Endodermal cell (in vitro differentiated cells): ENCODE measurements at places on chromosomes 11 and 22.

DNA sequence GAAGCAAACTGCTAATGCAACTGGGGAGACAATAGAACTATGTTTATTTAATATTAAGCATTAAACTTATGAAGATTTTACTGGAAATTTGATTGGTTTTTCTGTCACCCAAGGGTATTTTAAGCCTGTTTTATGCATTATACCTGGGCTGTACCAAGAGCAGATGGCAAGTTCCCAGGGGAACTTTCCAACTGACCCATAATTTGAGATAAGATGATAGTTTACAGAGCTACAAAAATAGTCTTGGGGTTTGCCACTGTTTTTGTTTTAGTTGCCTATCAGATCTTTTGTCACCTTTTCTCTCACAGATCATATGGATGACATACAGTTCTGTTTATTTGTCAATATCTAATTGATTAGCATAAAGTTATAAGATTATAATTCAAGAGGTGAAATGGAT, 43.9 kb downstream of the PDE3B start:
- no peaks in the 10 kb centered on the region for H3K27me3 ChIP-seq
- H3K4me3 ChIP-seq = no peak overlapping the region
- no peak overlapping the region for H3K27ac ChIP-seq
- DNase-seq = no peak

GRCh38 chr11:115505175-115505574, 960 bp upstream of the CADM1 start:
- peaks cover 12% of the 10 kb centered on the region for H3K4me1 ChIP-seq
- peaks cover 63% of the 10 kb centered on the region for H3K27me3 ChIP-seq
- peak overlapping the region; percentile 88 for H3K27ac ChIP-seq
- peak overlapping the region; percentile 98 for H3K4me3 ChIP-seq
- no peak for DNase-seq

DNA sequence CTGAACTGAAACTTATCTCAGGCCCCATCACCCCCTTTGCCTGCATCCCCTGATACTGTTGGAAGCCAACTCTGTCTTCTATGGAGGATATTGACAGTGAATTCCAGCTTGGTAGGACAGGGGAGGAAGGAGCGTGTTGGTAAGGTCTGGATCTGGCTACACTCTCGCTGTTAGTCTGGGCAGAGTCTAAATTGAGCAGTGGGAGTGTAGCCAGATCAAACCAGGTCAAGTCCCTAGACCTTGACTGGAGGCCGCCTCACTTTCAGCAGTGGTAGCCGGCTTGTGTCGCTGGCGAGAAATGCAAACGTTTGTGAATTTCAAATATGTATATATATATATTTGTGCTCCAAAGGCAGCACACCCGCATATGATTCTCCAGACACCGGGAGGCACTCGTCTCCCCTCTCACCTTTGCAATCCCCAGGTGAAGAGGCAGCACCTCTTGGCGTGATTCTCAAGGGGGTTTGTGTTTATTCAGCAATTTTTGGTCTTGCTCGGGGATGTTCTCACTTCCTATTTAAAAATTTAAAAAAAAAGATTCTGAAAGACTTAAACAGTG, 26.7 kb downstream of the DHCR7 start:
- no peak overlapping the region for H3K4me3 ChIP-seq
- no peaks in the 10 kb centered on the region for H3K36me3 ChIP-seq
- no peaks in the 10 kb centered on the region for H3K27me3 ChIP-seq
- no peak for DNase-seq
- H3K27ac ChIP-seq = no peak overlapping the region

DNA sequence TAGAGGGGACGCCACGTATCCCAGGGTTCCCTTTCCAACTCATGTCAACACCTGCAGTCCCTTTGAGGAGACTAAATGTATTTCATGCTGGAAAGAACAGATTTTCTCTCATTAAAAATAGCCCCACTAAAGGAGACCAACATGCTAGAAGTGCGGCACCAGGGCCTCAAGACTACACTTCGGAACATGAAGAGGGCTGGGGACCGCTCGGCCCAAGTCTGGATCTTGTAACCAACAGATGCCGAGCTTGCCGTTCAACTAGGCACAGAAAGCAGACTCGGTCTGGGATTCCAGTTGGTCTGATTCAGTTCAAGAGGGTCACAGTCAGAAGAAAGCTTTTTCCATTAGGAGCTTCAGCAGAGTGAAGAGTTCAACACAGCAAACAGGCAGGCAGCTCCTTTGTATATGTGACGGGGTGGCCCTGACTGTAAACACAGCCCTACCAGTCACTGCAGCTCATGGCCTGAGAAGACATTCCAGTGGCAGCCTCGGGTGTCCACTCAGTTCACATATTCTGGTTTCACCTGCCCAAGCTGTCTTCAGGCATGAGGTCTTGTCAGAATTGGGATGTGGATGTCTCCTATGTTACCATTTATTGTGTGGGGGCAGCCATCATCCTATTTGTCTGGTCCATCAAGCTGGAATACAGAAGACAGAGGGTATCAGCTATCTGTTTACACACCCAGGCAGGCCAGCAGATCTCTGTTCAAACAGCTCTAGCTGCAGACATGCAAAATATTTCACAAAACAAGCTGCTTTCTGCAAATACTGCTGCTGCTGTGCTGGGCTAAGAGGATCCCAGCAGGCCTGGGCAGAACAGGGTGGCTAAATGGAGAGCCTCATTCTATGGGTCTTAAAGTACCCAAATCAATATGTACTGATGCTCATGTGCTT, 8.8 kb downstream of the RIC8A start:
- H3K36me3 ChIP-seq = peaks cover 47% of the 10 kb centered on the region
- DNase-seq = peak; percentile 34
- H3K4me1 ChIP-seq = no peaks in the 10 kb centered on the region
- H3K4me3 ChIP-seq = no peak overlapping the region
- H3K27ac ChIP-seq = no peak overlapping the region

GRCh38 chr11:127789927-127790326, 789.4 kb upstream of the KIRREL3 start:
- H3K4me1 ChIP-seq = peaks cover 6% of the 10 kb centered on the region
- H3K36me3 ChIP-seq = no peaks in the 10 kb centered on the region
- no peak overlapping the region for H3K4me3 ChIP-seq
- DNase-seq = peak; percentile 81

DNA sequence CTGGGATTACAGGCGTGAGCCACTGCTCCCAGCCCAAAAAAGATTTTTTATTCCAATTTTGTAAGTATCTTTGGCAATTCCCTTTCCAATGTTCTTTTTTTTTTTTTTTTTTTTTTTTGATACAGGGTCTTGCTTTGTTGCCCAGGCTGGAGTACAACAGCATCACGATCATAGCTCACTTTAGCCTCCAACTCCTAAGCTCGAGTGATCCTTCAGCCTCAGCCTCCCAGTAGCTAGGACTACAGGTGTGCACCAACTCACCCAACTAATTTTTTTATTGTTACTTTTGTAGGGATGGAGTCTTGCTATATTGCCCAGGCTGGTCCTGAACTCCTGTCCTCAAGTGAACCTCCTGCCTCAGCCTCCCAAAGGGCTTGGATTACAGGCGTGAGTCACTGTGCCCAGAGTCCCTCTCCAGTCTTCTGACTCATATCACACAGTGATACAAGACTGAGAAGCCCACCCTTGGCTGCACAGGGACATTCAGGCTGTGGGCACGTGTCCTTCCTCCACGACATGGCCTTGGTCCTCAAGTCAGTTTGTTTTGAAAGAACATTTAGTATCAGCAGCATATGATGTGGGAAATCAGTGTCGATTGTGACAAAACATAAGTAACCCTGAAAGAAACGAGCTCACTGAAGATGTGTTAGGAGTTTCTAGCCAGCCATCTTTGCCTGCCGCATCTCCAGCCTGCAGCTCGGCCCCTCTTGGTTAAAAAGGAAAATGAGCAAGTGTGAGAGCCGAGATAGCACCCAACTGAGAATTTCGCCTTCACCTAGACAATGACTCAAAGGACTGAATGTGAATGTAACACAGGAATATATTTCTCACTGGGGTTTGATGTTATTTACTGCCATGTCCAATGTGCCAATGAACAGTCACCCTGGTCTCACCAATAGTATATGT, 175.5 kb downstream of the MN1 start:
- peaks cover 11% of the 10 kb centered on the region for H3K4me1 ChIP-seq
- DNase-seq = no peak

- H3K4me1 ChIP-seq = no peaks in the 10 kb centered on the region
- DNase-seq = no peak
- no peak overlapping the region for H3K4me3 ChIP-seq
- H3K27me3 ChIP-seq = peaks cover 54% of the 10 kb centered on the region
- H3K36me3 ChIP-seq = no peaks in the 10 kb centered on the region
These were observed 2.2 kb downstream of the NEFH start for GRCh38 chr22:29482253-29482652.

DNA sequence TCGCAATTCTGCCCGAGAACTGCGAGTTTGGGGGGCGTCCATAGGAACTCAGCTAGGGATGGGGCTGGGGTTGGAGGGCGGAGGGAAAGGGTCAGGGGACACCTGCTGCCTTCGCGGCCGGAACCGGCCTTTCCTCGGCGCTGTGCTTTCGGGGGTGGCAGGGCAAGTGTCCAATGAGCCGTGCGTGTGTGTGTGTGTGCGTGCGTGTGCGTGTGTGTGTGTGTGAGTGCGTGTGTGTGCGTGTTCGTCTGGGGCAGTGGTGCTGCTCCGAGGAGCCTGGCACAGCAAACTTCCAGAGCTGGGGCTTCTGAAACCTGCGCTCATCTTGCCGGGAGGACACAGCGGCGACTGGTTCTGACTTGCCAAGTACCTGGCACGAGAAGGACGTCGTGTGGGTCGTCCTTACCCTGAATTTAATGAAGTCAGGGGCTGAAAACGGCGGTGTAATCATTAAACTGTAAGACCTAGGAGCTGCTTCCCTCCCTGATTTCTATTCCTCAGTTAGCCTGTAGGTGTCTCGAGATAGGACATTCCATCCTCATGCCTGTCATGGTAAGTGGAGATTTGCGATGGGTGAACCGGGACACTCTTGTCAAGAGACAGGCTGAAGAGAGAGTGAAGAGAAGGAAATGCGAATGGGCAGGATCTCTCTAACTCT, 27.0 kb upstream of the AMOTL1 start:
- peaks cover 11% of the 10 kb centered on the region for H3K27me3 ChIP-seq
- H3K4me1 ChIP-seq = peaks cover 21% of the 10 kb centered on the region
- H3K27ac ChIP-seq = no peak overlapping the region
- no peaks in the 10 kb centered on the region for H3K36me3 ChIP-seq

DNA sequence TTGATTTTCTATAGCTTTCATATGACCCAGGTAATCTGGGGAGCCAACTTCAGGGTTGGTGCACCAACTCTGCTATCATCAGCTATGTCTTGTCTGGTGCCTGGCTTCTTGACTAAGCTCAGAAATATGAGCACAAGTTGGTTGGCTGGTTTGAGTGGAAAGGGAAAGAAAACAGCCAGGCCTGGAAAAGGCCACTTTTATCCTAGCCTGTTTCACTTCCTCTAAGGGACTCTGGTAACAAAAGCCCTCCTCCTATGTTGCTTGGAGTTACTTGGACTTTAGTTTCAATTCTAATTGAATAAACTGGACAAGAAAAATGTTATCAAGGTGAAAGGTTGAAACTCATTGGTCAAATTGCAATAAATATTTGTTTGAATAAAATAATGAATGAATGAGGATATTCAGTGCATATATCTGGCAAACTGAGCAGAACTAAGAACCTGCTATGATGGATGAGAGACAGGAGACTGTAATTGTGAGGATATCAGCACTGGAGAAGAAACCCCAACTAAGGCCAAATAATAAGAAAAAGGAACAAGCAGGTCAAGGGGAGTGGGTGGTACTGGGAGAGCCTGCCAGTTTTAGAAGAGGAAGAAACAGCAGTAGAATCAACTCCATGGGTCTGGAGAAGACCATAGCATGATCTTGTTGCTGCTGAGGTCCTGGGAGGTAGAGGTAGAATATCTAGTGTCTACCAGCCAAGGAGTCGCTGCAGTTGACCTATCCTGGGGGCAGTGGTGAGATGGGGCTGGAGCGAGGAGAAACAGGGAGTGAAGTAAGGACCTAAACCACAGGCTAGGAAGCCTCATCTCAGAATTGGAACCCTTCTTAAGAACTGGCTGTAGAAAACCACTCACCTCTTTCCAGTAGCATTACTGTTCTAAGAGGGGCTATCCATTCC, 8.2 kb downstream of the ROBO4 start:
- no peak overlapping the region for H3K27ac ChIP-seq
- H3K4me1 ChIP-seq = no peaks in the 10 kb centered on the region
- no peak overlapping the region for H3K4me3 ChIP-seq

DNA sequence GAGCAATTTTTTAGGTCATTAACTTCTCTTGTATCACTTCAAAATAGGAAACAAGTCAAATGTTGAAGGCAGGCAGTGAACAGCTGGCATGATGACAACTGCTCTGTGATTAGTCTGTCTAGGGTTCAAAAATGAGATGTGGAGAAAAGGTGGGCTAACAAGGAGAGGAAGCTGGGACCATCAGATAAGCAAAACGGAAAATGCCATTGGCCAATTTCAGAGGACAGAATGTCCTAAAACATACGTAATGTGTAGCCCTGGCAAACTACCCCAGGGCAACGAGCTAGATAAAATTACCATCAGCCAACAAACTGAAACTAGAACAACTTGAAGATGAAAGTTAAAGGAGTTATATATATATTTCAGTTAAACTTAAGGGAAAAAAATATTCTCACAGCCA, 93.2 kb downstream of the RELT start:
- no peaks in the 10 kb centered on the region for H3K4me1 ChIP-seq
- no peaks in the 10 kb centered on the region for H3K36me3 ChIP-seq
- no peak overlapping the region for H3K27ac ChIP-seq
- no peak for DNase-seq
- H3K4me3 ChIP-seq = no peak overlapping the region

DNA sequence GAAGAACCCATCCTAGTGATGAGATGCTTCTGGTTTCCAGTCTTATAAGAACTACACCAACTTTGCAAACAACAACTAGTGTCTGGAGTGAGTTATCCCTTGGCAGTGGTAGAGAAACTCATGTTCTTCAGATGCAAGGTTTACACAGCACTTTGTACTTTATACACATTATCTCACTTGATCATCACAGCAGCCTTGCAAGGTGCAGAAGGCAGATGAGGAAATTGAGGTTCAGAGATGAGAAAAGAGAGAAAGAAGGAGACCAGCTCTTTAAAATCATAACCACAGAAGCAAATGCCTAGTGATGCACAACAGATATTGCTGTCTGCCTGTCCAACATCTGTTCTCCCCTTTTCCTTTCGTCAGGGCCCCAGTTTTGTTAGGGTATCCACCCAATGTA, 16.7 kb upstream of the CD44 start:
- no peak overlapping the region for H3K4me3 ChIP-seq
- H3K27ac ChIP-seq = no peak overlapping the region

GRCh38 chr11:6077723-6078122, 29.8 kb upstream of the OR56B4 start:
- no peaks in the 10 kb centered on the region for H3K36me3 ChIP-seq
- H3K4me1 ChIP-seq = no peaks in the 10 kb centered on the region
- H3K4me3 ChIP-seq = no peak overlapping the region
- no peak overlapping the region for H3K27ac ChIP-seq
- H3K27me3 ChIP-seq = no peaks in the 10 kb centered on the region
- DNase-seq = no peak

- H3K4me1 ChIP-seq = peaks cover 19% of the 10 kb centered on the region
- H3K27ac ChIP-seq = no peak overlapping the region
- peak; percentile 82 for DNase-seq
- no peaks in the 10 kb centered on the region for H3K36me3 ChIP-seq
- H3K4me3 ChIP-seq = no peak overlapping the region
These were observed 27.5 kb downstream of the CADM1 start for GRCh38 chr11:115476463-115477286.
